ENCODE measurements at places on chromosomes 6 and 20.

DNA sequence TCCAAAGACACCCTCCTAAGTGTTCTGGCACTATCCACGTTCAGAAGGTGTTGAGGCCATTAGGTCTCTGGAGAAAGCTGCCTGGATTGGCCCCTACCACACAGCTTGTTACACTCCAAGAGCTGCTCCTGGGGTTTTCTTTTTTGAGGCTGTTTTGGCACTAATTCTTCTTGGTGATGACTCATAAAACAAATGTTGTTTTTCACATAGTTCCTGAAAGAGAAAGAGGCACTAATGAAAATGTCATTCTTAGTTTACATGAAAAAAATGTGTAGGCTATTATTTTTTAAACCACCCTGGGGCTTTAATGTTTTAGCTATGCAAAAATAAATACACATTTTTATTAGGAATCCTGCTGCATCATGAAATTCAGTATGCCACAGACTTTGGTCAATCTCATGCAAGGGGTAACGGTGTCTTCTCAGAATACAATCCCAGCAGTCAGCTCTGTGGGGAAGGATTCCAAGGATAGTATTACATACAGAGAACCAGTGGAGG lies 38.1 kb downstream of the TBPL1 start:
- DNase-seq = peak; percentile 79

DNA sequence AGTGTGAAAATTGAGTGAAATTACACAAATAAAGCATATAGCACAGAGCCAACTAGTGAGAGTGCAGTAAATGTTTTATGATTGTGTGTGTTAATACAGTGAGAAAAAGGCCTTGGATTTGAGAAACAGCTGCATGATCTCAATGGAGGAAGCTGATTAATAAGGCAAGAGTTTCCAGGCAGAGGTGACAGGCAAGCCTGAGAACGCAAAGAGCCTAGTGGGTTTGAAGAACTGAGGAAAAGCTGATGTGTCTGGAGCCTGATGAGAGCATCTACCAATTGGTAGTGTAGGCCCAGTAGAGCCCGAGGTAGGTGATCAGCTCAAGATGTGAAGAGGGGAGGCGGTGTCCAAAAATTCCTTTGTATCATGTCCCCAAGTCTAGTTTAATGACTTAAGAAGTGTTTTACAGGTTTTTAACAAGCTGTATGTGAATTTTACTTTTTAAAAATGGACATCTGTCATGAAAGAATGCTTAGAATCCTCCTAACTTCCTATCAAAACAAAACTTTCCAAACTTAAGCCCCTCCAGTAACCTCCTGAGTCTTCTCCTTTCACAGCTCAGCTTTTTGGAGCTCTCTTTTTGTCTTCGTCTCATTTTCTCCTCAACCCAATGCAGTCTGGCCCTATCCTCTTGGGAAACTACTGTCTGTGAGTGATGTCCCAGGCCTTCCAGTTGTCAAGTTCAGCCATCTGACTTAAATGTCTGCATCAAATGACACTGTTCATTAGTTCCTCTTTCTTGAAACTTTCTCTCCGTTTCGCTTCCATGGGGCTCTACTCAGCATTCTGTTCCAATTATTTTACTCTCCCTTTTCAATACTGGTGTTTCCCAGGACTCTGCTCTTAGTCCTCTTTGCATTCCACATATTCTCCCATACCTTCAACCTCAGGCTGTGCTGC lies 1.2 kb downstream of the CDC40 start:
- DNase-seq = no peak

DNA sequence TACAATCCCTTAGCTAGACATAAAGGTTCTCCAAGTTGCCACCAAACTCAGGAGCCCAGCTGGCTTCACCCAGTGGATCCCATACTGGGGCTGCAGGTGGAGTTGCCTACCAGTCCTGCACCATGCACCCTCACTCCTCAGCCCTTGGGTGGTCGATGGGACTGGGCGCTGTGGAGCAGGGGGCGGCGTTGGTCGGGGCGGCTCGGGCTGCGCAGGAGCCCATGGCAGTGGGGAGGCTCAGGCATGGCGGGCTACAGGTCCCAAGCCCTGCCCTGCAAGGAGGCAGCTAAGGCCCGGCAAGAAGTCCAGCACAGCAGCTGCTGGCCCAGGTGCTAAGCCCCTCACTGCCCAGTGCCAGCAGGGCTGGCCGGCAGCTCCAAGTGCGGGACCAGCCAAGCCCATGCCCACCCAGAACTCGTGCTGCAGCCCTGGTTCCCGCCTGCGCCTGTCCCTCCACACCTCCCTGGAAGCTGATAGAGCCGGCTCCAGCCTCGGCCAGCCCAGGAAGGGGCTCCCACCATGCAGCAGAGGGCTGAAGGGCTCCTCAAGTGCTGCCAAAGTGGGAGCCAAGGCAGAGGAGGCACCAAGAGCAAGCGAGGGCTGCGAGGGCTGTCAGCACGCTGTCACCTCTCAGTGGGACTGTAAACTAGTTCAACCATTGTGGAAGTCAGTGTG lies 912.1 kb downstream of the PHF3 start:
- no peak for DNase-seq

- DNase-seq = no peak
Observed at GRCh38 chr20:60631585-60632287, 620.3 kb upstream of the CDH4 start.

DNA sequence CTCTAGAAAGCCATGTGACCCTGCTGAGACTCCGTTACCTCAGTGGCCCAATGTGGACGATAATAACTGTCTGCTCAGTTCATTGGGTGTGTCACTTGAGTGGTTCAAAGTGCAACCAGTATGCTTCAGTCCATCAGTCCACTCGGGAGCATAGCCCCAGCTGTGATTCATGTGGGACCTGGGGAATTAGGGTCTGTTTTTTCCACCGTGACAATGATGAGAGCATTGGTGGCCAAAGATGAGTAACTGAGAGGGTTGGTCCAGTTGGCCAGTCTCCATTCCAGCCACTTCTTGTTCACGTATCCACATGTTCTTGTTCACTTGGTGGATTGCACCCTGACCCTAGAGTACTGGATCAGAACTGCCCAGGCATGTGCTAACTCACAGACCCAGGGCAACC lies 403.6 kb downstream of the CD83 start:
- no peak for DNase-seq

- DNase-seq = no peak
Observed at GRCh38 chr20:58436868-58437645, 48.0 kb downstream of the VAPB start.
